Fibroblast of gingiva (primary cell): ENCODE measurements at places on chromosomes 5 and 9.

DNA sequence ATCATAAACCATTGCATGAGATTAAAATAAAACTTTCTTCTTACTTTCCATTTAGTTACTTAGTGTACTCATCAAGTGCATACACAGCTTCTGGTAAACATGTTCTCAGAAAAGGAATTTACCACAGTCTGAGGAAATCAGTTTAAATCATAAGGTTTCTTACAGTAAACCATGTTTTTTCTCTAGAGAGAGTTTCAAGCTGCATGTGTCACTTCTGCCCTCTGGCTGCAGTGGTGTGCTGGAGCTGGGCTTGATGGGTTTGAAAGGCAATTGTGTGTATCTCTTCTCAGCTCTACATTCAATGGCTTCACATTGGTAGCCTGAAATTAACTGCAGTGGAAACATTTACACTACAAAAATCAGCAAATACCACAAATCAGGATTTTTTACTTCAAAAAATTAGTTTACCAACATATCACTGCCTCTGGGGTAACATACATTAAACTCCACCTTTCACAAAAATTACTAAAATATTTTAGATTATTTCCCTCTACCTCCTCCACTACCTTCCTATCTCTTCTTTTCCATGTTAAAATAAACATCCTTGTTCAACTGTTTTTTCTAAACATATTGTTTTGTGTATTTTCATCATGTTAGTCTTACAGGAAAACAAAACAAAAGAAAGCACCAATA lies 414.3 kb downstream of the ANXA1 start:
- DNase-seq, result peak; percentile 74

DNA sequence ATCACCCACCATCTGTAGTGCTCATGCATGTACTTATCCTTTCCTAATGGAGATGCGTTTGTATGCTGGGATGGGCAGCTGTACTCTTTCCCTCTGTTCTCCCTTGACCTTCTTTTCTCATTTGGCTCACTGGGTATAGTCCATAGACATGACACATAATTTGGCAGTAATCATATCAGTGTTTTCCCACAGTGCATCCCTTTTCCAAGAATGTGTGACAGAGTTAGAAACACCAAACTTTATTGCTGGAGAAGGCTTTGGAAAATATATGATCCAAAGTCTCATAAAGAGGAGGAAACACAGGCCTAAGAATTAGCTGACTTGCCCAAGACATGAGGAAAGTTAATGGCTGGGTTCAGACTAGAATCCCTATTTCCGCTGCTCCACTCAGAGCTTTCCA lies 1233.4 kb upstream of the DMAC1 start:
- DNase-seq, result no peak

GRCh38 chr5:91079037-91079436 lies 304.1 kb downstream of the ARRDC3 start:
- DNase-seq, result peak; percentile 92

DNA sequence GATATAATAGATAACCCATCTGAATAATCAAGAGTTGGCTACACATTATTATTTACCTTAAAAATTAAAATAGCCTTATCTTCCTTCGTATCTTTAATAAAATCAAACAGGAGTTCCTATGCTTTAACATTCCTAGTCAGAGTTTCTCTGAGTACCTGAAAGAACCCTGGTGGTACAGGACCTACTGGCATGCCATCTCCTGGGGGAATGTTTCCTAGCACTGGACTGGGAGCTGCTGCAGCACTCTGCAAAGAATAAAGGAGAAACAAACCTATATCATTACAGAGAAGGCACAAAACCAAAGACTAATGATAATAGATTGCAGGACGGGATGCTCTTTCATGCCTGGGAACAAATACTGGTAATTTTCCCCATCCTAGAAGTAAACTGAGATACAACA lies 119.5 kb upstream of the ACOT12 start:
- no peak for DNase-seq

GRCh38 chr5:14812166-14812565 lies 59.4 kb downstream of the ANKH start:
- no peak for DNase-seq

DNA sequence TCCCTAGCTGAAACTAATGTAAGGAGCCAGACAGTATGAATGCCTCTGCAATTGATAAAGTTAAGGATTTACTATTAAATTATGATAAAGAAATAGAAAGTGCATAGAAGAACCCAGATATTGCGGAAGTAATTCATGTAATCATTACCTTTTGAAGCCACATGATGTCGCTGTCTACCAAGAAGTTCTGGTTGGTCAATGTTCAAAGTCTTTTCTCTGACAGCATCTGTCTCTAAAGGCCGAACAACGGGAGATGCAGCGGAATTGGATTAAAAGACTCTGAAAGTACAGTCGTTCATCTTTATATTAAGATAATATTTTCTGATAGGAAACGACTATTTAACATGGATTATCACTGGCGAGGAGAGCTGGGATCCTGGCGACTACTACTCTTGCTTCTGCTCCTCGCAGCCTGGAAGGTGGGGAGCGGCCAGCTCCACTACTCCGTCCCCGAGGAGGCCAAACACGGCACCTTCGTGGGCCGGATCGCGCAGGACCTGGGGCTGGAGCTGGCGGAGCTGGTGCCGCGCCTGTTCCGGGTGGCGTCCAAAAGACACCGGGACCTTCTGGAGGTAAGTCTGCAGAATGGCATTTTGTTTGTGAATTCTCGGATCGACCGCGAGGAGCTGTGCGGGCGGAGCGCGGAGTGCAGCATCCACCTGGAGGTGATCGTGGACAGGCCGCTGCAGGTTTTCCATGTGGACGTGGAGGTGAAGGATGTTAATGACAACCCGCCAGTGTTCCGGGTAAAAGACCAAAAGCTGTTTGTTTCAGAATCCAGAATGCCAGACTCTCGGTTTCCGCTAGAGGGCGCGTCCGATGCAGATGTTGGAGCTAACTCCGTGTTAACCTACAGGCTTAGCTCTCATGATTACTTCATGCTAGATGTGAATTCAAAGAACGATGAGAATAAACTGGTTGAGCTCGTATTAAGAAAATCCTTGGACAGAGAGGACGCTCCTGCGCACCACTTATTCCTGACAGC lies at the start of gene PCDHA8:
Gene PCDHA8, plus strand, starts transcription at position 210 of the 985 bp plus-strand sequence. Its CDS starts 135 bp downstream, at position 345.
- no peak for DNase-seq

- DNase-seq, result no peak
Measured at GRCh38 chr5:113295111-113295539, 139.7 kb downstream of the TSSK1B start.

GRCh38 chr9:69971643-69972449 lies 71.8 kb upstream of the MAMDC2 start:
- peak; percentile 49 for DNase-seq

DNA sequence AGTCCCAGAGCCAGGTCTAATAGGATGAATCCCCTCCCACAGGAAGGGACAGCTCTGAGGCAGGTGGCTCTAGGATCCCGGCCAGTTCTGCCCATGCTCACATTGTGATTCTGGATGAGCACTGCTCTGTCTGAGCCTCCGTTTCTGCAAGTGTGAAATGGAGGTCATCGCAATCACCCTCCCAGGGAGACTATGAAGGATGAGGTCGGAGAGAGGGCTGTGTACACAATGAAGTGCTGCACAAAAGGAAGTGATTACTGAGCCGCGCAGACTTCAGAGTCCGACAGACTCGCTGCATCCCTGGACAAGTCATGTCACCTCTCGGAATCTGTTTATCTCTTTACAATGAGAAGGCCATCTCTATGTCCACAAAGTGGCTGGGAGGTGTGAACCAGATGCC lies 21.7 kb downstream of the LHX6 start:
- no peak for DNase-seq
